Activated naive CD4-positive, alpha-beta T cell treated with anti-CD3 and anti-CD28 coated beads, Interleukin-2, amount 50 U/mL, for 72 hours (primary cell): ENCODE measurements at places on chromosomes 11 and 22. TPM values are rescaled to one million over a fixed set of nuclear protein-coding genes. Genes with fewer than 3 reads are reported as not detected.

Gene CYB561A3
- 38.3 TPM for total RNA-seq

Gene NEFH
- 2.1 TPM for total RNA-seq

Gene SCGB1C1
- total RNA-seq, result 0.64 TPM

Gene RTN4RL2
- 1.4 TPM for total RNA-seq

Gene TREH
- not detected for total RNA-seq

Gene ANKK1
- not detected for total RNA-seq

Gene PKDREJ
- total RNA-seq, result not detected

Gene HEPN1
- total RNA-seq, result not detected

Gene CHRDL2
- total RNA-seq, result not detected

Gene GLYATL1
- total RNA-seq, result not detected

Gene ESAM
- 0.36 TPM for total RNA-seq

Gene SVIP
- 70.2 TPM for total RNA-seq

Gene MIAT
- total RNA-seq, result 138 TPM

Gene SLC39A13
- total RNA-seq, result 15.2 TPM

Gene TRPM5
- not detected for total RNA-seq

Gene RTN4R
- total RNA-seq, result 1.1 TPM

Gene GVQW3
- total RNA-seq, result 3.9 TPM

Gene RAB3IL1
- not detected for total RNA-seq

Gene RASGRP2
- total RNA-seq, result 12.5 TPM

Gene FREY1
- total RNA-seq, result 0.91 TPM

Gene HEPHL1
- total RNA-seq, result not detected

Gene HSPB2
- not detected for total RNA-seq

Gene FGF3
- total RNA-seq, result not detected

Gene IL18
- not detected for total RNA-seq

Gene SLC17A6
- total RNA-seq, result not detected

Gene CECR2
- not detected for total RNA-seq

Gene ISX
- total RNA-seq, result not detected

Gene LSP1
- total RNA-seq, result 263 TPM

Gene TMEM191C
- 0.93 TPM for total RNA-seq

Gene MOV10L1
- not detected for total RNA-seq

Gene NTM
- not detected for total RNA-seq

Gene OSBP
- 50.9 TPM for total RNA-seq

Gene CHST1
- 0.18 TPM for total RNA-seq

Gene CHRM1
- not detected for total RNA-seq

Gene CLTCL1
- total RNA-seq, result 3.3 TPM

Gene MS4A1
- not detected for total RNA-seq

Gene MISFA
- total RNA-seq, result 0.93 TPM

Gene POU2AF2
- total RNA-seq, result not detected

Gene FAM118B
- 6.1 TPM for total RNA-seq

Gene SLC1A2
- not detected for total RNA-seq

Gene CD6
- 339 TPM for total RNA-seq

Gene C1QTNF4
- 0.49 TPM for total RNA-seq

Gene BBS1
- total RNA-seq, result 9.1 TPM

Gene MMP1
- not detected for total RNA-seq

Gene CARNS1
- total RNA-seq, result 1.4 TPM

Gene TRIM48
- not detected for total RNA-seq

Gene HIKESHI
- total RNA-seq, result 41.5 TPM

Gene SMC1B
- 0.80 TPM for total RNA-seq

Gene CHADL
- 0.20 TPM for total RNA-seq
